IPS-NIHi11 (cell line): ENCODE measurements at places on chromosomes 12 and 14.

DNA sequence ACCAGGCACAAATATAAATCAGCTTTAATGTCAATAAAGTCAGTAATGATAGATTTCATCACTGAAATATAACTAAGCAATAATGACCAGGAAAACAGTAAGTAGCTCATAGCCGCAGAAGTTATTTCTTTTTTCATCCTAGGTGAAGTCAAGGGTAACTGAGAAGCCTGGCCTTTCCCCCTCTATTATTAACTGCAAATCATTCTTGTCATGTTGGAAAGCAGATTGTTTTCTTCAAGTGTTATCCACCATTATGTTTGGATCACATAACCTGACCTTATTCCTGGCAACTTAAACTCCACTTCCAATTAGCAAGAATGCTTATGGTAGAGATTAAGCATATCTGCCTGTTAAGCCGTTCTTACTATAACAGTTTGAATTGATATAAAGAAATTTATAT, 603.4 kb upstream of the FOXG1 start:
- DNase-seq = no peak

GRCh38 chr12:50090391-50090790, 5.2 kb downstream of the SMARCD1 start:
- DNase-seq = no peak

- DNase-seq = no peak
Observed at GRCh38 chr14:104937161-104937560, 12.5 kb downstream of the PLD4 start.

- no peak for DNase-seq
Observed at GRCh38 chr14:46985529-46986380, 334.2 kb upstream of the RPL10L start.

GRCh38 chr12:131369094-131369845, 341.6 kb upstream of the SFSWAP start:
- no peak for DNase-seq

DNA sequence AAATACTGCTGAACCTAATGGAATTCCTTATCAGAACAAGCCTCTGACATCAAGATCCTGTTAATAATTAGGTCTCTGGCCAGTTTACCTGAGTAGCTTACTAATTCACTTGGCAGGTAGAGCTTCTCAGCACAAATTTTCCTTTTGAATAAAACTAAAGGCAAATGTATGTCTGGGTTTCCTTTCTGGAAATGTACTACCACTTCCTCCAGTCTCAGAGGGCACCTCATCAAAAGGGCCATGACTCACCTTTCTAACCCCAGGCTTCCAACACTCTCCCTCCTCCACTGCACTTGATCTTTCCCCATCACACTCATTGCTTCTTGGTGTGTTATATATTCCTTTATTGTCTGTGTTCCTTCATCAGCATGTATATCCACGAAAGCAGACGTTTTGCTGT, 90.5 kb downstream of the SLC2A13 start:
- DNase-seq = no peak

GRCh38 chr14:89616852-89617341, 199.9 kb upstream of the FOXN3 start:
- no peak for DNase-seq

DNA sequence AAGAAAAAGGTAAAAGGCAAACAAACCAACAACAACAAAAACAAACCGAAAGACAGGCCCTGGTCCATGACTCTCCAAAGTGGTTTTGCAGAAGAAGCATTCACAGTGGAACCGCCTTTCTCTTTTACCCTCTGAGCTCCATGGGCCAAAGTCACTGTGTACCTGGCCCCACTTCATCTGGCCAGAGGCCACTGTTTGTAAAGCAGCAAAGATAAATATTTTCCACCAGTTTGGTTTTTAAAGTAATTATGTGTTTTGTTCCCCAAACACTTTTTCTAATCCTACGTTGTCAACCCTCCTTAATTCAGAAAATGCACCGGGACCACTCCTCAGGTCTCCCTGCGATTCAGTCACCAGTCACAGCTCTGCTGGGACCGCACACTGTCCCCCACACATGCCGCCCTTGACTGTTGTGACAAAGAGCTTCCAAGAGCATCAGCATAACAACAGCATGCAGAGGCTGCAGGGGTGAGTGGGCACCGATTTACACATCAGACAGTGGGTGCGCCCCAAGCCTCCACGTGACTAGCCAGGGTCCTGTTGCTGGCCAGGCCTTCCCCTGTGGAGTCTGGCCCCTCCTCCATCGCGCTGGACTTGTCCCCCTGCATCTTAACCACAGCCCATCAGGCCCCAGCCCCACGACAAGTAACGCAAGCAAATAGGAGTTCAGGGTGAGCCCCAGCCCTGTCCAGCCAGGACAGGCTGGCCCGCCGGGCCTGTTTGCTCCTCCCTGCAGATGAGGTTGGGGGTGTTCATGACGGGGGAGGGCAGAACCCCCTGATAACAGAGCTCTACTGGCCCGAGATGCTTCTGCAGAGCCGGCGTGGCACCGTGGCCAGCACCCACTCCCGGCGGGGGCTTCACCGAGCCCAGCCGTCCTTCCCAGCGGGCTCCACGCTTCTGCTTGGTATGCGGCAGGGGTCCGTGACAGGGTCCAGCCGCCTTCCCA, 65.2 kb upstream of the DIO3 start:
- peak; percentile 78 for DNase-seq

DNA sequence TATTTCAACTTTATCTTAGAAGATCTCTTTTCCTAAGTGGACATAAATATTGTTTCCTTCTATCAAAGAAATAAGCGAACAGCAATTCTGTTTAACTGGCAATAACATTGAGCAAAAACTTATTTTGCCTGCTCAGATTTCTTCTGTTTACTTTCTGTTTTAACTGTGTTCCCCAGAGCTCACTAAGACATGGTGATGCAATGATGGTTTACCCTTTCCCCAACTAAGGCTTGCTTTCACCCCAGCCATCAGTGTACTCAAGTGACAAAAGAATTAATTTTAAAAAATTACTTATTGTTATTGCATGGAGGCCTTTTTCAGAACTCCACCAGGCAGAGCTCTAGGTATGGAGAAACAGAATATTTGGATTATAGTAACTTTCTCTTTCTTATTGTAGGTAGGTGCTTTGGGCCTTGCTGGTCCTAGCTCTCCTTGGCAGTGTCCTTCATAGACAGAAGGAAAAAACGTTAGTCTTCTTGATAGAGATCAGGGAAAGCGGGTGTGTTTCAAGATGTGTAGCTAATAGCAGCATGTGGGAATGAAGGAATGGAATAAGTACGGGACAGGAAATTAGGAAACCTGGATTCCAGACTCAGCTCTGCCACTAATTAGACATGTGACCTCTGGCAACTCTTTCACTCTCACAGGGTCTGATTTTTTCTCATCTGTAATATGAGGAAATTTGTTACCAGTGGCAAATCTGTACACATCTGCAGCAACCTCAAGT, 14.6 kb upstream of the DDHD1 start:
- no peak for DNase-seq

GRCh38 chr12:123101526-123101925, 49.4 kb downstream of the PITPNM2 start:
- DNase-seq = no peak
